Stimulated activated CD8-positive, alpha-beta memory T cell treated with anti-CD3 and anti-CD28 coated beads, Interleukin-12 subunit alpha, Interleukin-12 subunit beta, amount 100 ng/mL, for 4 hours (primary cell): ENCODE measurements at places on chromosomes 5 and 9.

DNA sequence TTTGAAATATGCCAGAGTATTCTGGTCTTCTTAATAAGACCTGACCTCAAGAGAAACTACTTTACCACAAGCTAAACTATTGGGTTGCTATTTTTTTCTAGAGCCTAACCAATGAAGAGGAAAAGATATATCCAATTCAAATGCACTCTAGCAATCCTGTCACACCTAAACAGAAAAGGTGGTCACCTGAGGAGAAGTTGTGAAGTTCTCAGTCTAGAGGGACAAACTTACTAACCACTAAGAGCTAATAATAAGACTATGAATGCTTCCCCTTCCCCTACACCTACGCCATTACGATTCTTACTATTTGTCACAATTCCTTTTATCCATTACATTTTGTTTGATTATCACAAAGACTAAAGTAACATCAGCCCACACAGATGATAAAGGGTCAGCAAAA is 29.7 kb downstream of the RLN2 start:
- no peak for DNase-seq

DNA sequence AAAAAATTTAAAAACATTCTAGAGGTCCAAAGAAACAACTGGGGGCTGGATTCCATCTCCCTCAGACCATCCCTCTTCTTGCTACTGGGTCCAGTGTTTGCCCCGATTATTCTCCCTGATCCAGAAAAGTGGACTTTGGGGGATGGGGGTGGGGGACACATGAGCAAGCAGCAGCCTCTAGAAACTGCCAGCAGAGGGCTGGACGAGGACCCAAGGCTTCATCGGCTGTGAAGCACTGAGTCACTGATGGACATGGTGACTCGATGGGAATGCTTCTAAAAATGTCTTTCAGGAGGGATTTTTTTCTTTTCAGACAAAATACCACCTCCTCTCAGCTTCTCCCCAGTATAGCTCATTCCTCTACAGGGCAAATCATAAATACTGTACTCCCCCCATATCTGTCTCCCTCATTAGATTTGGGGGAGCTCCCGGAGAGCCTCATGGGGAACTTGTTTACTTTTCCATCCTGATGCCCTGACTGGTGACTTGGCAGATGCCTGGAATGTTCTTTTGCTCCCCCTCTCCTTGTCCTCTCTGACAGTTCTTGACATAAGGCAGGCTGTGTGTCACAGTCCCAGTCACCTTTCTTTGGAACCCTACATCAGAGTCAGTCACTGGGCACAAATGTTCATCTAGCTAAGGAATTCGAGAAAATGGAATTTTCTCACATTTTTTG is 67.2 kb upstream of the STC2 start:
- DNase-seq: no peak

- no peak for DNase-seq
Observed at GRCh38 chr5:40238066-40238745, 441.5 kb upstream of the PTGER4 start.

GRCh38 chr9:326667-327066 is 112.0 kb downstream of the DOCK8 start:
- DNase-seq: no peak

DNA sequence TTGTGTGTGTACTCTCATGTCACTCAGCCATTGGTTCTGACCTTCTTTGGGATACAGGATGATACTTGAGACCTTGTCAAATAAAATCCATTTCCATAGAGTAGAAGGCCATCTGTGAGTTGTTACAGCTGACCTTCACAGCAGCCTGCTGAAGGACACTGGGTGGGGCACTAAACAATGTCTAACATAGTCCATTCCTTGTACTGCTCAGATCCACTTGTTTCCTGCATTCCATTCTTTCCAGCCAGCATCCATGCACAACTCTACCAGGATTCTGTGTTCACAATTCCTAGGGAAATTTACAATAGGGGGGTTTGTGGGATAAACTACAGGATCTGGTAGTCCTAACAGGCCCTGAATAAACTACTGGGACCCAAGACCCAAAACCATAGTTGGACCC is 286.4 kb downstream of the RASEF start:
- DNase-seq: no peak

DNA sequence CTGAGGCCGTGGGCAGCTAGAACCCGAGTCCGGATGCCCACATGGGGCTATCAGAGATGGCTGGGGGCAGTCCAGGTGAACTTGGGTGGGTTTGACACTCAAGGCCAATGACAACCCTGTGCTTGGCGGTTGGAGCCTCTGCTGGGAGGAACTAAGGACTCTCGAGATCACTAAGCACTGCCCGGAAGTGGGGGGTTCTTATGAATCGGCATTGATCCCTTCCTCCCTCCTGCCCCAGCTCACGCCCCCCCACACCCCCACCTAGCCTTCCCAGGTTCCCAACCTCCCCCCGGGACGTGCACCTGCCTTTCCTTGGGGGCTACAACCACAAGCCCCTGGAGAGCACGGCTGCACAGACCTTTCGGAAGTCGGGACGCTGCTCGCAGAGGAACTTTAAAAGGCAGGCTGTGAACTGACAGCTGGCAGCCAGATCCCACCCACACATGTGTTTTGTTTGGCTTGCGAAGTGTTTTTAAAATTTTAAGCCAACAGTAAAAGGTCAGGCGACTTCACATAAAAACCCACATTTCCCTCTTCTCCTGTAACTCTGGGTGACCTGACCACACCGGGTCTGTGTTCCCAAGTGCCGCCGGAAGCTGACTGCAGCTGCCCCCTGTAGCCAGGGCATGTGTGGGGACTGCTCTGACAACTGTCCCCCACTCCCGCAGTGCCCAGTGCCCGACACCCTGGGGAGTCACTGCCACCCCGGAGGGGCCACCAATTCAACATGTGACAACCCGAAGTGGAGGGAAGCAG is 5.1 kb upstream of the RALGDS start:
- no peak for DNase-seq

GRCh38 chr5:59133764-59134261 is 550.9 kb downstream of the RAB3C start:
- no peak for DNase-seq

GRCh38 chr9:134324359-134325095 is 1.7 kb upstream of the RXRA start:
- DNase-seq: no peak

DNA sequence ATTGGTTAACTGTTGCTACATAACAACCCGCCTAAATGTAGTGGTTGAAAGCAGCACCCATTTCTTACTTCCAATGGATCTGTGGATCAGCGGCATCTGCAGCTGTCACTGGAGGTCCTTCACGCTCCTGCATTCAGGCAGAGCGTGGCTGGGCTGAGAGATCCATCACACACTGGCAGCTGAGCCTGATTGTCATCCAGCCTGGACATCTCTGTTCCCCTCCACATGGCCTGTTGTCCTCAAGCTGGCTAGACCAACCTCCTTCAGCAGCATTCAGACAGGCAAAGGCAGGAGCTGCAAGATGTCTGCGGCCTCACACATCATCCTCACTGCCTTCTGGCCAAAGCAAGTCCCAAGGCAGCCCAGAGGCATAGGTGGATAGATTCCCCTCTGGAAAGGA is 36.9 kb downstream of the DYNC2I2 start:
- no peak for DNase-seq

GRCh38 chr9:126809068-126809467 is 4.2 kb downstream of the ZBTB43 start:
- no peak for DNase-seq

DNA sequence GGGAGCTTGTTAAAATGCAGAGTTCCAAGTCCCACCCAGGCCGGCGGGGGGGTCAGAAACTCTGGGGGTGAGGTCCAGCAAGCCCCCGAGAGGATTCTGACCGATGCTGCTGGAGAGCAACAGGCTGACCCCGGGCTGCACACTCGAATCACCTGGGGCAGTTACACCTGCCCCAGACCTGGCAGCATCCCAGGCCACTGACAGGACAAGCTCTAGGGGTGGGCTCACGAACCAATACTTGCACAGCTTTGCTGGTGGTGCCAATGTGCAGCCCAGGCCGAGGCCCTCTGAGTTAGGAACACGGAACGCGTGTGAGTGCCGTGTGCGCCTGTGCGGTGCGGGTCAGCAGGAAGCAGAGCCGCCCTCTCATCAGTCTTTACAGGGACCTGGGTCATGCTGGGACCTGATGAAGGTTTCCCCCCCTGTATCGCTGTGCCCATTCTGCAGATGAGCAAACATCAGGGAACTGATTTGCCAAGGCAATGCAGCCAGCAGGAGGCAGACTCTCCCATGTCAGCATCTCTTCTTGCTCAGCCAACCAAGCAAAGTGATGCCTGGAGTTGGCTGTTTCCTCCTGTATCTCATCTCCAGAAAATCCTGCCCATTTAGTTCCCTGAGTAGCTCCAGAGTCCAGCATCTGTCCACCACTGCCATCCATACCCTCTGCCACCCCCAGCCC is 16.3 kb downstream of the FAM163B start:
- DNase-seq: no peak

DNA sequence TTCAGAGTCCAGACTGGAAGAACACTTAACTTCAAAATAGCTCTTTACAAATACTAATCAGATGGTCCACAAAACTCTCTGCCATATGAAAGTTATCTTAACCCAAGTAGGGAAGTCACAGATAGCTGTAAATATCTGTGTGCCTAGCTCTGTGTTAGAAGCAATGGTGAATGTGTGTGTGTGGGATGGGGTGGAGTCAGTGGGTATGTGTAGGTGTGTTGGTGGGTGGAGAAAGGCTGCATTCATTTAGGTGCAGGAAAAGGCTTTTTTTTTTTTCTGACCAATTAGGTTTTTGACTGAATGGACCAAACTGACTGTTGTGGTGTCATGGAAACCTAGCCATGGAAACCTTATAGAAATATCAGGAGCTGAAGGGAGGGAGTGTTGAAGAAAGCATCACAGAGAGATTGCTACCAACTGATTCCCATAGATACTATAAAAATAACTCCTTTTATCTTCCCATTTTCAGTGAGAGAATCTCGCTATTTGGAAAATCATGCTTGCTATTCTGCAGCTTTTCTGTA is 156.2 kb upstream of the NR3C1 start:
- no peak for DNase-seq

GRCh38 chr9:84793251-84793650 is 123.7 kb downstream of the NTRK2 start:
- no peak for DNase-seq

DNA sequence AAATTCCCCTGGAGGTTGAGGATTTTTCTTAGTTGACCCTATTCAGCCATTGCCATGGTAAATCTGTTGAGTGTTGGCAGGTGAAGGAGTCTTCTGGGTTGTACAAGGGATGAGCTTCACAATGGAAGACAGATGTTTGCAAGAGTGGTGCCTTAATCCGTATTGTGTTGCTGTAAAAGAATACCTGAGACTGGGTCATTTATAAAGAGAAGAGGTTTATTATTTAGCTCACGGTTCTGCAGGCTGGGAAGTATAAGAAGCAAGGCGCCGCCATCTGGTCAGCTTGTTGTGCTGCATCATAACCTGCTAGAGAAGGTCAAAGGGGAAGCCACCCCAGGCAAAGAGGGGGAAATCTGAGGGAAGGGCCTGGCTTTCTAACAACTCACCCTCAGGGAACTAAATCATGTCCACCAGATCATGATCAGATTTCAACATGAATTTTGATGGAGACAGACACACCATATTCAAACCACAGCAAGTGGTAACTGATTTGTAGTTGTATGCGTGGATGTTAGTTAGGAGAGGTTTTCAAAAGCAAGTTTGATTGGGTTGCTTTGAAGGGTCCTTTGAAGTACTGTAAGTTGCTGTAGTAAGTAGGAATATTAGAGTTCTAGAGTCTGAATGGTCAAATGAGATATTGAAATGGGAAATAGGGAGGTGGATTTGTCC is 2.5 kb downstream of the TNPO1 start:
- no peak for DNase-seq

- DNase-seq: no peak
Observed at GRCh38 chr9:110638381-110638954, 30.1 kb upstream of the MUSK start.

DNA sequence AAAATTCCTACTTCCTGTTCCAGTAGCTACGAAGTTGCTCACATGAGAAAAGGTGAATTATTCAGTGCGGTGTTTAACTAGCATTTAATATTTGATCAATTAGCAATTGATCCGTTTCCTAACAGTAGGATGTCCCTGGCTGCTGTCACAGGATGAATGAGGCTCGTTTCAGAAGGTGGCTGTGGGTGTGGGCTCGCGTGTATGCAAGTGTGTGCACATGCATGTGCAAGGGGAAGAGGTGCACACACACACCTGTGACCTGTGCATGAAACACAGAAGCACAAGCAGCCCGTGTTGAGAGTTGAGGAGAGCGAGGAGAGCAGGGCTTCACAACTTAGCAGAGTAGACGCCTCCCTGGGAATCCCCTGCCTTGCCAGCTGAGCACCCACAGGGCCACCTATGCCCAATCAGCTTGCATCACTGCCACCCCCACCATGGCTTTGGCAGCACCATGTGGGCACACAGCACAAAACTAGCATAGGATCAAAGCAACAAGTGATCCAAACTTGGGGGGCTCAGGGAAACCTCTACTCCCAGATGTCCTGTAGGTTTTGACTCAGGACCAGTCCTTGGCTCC is 107.2 kb downstream of the C5orf15 start:
- no peak for DNase-seq

- no peak for DNase-seq
Observed at GRCh38 chr9:129262261-129262660, 84.2 kb upstream of the IER5L start.

GRCh38 chr9:20526500-20527319 is 95.6 kb downstream of the MLLT3 start:
- no peak for DNase-seq

GRCh38 chr5:133679534-133679933 is 67.2 kb upstream of the FSTL4 start:
- DNase-seq: no peak

- DNase-seq: no peak
Observed at GRCh38 chr5:110785356-110785755, 46.5 kb downstream of the SLC25A46 start.

GRCh38 chr9:123872710-123873109 is 57.2 kb downstream of the DENND1A start:
- DNase-seq: no peak

- DNase-seq: no peak
Observed at GRCh38 chr5:178465228-178465860, 124.8 kb downstream of the COL23A1 start.

DNA sequence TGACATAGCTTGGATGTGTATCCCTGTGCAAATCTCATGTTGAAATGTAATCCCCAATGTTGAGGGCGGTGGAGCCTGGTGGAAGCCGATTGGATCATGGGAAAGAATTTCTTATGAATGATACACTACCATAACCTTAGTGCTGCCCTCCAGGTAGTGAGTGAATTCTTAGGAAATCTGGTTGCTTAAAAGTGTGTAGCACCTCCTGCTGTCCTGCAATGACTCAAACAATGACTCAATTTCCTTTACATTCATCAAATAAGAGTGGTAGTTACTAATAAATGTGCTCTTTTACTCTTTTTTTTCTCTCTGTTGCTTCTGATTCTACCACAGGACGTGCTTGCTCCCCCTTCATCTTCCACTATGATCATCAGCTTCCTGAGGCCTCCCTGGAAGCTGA is 1696.0 kb upstream of the CDH9 start:
- DNase-seq: no peak

- DNase-seq: no peak
Observed at GRCh38 chr5:27592231-27592630, 553.8 kb upstream of the CDH9 start.
